Aorta (tissue), 5 donors: ENCODE measurements at places on chromosomes 12 and 14.

- DNase-seq = no peak
Measured at GRCh38 chr14:100307766-100308426, 1.7 kb upstream of the SLC25A29 start.

DNA sequence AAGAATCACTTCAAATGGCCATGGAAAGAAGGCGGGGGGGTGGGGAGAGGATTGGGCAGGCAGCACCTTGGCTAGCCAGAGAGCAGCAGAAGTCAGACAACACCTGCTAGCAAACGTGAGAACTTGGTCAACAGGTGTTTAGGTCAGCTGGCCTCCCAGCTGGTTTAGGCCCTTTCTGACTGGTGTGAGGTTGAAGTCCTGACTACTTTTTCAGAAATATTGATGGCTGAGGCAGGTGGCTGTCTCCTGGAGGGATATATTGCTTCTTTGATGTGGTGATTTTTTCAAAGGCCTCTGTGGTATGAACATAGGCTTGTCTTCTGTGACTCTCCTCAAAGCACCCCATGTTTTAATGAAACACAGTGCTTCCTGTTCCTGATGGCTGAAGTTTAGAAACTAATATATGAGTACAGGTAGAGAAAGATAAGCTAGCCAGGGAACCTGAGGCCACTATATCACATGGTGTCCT is 238.2 kb upstream of the SSTR1 start:
- DNase-seq = no peak

DNA sequence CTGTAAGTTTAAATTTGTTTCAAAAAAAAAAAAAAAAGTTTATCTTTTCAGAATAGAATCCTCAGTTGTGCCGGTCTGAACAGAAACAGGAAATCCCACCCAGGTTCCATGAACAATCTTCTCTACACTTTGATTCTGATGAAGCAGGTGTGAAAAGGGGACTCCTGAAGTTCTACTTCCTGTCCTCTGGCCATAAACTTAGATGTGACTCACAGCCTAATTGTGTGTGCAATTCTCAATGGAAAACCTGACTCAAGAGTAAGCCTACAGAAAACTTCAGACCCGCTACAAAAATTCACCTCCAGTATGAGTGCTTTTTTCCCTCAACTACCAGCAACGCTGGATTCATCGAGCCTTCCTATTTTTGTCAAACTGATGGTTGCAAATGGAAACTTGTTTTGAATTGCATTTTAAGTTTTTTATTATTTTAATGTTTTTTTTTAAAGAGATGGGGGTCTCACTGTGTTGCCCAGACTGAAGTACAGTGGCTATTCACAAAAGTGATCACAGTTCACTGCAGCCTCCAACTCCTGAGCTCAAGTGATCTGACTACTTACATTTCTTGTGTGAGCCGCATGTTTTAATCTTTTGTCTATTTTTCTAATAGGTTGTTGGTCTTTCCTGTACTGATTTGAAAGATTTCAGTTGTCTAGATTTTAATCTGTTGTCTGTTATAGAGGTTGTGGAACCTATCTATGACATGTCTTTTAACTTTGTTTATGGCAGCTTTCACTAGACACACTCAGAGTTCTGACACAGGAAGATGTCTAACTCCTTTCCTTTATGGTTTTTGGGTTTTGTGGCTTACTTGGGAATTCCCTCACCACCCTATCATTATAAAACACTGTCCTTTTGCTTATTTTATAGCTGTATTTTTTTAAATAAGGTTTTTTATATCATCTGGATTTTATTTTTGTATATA is 37.6 kb downstream of the ATG14 start:
- no peak for DNase-seq

GRCh38 chr14:25014440-25014839 is 35.5 kb downstream of the STXBP6 start:
- no peak for DNase-seq

- no peak for DNase-seq
Measured at GRCh38 chr14:103741876-103742275, 26.3 kb downstream of the ZFYVE21 start.

DNA sequence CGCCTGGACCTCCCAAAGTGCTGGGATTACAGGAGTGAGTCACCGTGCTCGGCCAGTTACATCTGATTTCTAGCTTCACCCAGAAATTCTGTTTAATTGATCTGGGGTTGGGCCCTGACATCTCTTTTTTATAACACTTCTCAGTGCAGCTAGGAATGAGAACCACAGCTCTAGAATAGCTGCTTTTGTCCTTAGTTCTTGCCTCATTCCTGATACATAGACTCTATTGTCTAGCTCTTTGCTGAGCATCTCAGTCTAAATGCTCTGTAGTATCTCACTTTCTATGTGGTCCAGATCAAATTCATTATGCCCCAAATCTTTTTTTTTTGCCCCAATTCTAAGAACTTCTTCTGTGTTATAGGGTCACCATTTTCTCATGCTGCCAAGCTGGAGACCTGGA is 29.9 kb upstream of the FUT8 start:
- DNase-seq = no peak

DNA sequence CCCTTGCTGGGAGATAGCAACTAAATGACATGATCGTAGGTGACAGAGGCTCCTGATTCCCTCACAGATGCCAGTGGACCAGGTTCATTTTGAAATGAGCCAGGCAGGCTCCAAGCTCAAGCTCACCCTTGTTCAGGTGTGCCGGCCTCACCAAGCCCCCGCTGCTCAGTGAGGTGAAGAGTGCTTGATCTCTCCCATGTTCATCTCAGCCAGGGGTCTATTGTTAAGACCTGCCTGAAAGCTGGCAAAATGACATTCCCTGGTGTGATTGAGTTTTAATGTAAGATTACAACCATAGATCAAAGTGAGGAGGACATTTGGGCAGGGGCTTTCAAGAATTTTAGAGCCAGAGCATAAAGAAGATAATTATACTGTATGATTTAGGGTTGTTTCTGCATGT is 497.9 kb downstream of the EGLN3 start:
- no peak for DNase-seq

DNA sequence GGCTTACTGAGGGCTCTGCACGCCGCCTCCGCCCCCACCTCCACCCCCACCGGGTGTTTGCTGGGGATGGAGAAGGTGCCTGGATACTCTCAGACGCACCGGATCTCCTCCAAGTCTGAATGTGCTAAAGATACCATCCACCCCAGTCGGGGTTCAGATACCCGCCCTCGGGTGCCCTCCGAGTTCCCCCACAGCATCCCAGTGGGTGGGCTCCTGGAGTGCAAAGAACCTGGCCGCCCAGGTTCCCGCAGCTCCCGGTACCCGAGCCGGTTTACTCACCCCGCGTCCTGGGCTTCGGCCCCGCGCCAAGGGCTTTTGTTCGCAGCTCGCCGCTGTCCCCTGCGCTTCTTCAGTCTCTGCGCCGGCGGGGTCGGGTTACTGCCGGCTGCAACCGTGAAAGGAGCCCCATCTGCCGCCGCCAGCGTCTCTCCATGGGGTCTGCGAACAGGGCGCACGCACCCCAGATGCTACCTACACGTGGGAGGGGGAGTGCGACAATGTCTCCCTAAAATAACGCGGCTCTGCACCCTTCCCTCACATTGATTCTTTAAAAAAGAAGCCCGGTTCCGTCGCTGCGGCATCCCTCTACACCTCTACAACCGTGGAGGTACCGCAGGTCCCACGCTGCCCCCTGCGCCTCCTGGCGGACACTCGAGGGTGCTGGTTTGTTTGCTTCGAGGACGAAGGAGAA is at the start of gene CCDC177:
CCDC177 (minus strand) TSS at position 609 of the 691 bp plus-strand sequence. CDS start 1,249 bp downstream, outside the sequence.
- no peak for DNase-seq

DNA sequence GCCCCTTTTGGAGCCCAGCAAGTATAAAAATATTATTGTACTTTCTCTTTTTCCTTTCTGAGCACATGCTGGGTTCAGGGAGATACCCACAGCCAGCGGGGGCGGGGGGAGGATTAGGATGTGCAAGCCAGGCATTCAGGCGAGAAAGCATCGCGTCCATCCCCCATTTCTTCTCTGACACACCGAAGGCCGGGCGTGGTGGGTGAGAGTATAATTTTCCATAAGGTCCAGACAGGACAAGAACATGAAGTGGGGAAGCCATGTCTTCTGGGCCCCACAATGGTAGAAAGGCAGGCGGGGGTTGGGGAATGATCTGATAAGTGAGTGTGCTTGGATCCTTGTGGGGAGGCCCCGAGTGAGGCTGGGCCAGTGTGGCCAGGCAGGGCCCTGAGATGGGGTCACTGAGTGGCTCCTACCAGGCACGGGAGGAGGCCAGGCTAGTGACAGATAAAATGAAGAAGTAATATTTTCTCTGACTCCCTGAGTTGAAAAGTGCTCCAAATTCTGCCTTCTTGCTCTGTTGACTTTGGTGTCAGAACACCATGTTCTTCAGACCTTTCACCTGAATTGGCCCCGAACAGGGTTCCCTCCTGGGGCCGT is 10.7 kb upstream of the LRTM2 start:
- DNase-seq = peak; percentile 57

- no peak for DNase-seq
Measured at GRCh38 chr12:106107566-106107965, 31.2 kb downstream of the NUAK1 start.
